Astrocyte of the spinal cord (primary cell): ENCODE measurements at places on chromosomes 6 and 20.

GRCh38 chr6:16503241-16503775 lies 258.0 kb downstream of the ATXN1 start:
- DNase-seq, result no peak

- no peak for DNase-seq
Measured at GRCh38 chr6:3571250-3571681, 114.4 kb upstream of the SLC22A23 start.

- DNase-seq, result no peak
Measured at GRCh38 chr6:25122001-25122400, 157.2 kb upstream of the CARMIL1 start.

DNA sequence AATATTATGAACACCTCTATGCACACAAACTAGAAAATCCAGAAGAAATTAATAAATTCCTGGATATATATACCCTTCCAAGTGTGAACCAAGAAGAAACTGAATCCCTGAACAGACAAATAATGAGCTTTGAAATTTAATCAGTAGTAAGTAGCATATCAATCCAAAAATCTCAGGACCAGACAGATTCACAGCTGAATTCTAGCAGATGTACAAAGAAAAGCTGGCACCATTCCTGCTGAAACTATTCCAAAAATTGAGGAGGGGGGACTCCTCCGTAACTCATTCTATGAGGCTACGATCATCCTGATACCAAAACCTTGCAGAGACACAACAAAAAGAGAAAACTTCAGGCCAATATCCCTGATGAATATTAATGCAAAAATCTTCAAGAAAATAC lies 67.0 kb upstream of the PDE7B start:
- DNase-seq, result no peak

DNA sequence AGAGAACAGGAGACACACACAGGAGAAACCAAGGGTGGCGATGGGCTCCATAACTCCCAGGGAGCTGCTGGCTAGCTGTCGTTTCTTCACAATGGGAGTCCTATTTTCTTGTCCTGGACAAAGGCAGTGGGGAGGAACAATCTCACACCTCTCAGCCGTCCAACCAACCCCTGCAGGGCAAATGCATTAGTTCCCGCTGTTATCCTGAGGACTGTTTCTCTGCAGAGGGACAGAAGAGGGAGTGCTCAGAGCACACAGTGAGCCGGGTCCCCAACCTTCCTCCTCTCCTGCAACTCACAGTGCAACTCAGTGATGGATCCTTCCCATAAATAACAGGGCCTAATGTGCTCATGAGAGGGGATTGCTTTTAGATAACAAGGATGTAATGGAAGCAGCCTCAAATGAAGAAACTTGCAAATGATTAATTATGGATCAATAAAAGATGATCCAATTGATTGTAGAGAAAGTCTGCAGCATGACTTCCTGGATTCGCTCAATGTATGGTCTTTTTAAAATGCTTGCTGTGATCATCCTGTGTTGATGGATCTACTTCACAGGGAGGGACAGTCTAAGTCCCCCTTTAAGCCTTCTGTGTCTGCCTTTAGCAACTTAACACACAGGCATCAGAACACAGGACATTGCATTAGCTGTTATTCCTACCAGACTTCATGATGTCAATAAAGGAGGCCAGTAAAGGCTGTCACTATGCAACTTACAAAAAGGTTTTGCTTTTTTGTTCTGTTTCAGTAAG lies 453.4 kb upstream of the AGPAT4 start:
- no peak for DNase-seq

DNA sequence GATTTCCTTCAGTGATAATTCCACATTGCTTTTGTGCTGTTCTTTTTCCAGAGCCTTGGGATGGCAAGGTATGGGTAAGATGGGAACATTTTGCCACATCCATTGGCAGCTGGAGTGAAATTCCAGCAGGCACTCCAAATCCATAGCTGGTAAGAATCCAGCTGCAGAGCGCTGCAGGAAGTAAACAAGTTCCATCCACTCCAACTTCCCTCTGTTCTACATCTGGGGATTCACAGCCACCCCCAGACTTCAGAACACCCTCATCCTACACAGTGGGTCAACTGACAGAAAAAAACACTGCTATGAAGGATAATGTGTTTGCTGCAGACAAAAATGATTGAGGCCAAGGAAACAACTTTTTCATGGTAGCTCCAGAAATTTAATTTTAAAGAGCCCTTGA lies 747.8 kb downstream of the MAFB start:
- DNase-seq, result no peak

- no peak for DNase-seq
Measured at GRCh38 chr6:128241216-128241615, 279.2 kb downstream of the PTPRK start.

GRCh38 chr6:127956956-127957355 lies 56.1 kb upstream of the THEMIS start:
- no peak for DNase-seq

GRCh38 chr6:5729813-5730517 lies 276.8 kb downstream of the NRN1 start:
- DNase-seq, result no peak

- DNase-seq, result no peak
Measured at GRCh38 chr20:23691675-23692074, 2.8 kb upstream of the CST4 start.

- no peak for DNase-seq
Measured at GRCh38 chr20:18729231-18729825, 84.3 kb upstream of the SCP2D1 start.

GRCh38 chr6:126337323-126337722 lies 2.6 kb upstream of the CENPW start:
- DNase-seq, result no peak

DNA sequence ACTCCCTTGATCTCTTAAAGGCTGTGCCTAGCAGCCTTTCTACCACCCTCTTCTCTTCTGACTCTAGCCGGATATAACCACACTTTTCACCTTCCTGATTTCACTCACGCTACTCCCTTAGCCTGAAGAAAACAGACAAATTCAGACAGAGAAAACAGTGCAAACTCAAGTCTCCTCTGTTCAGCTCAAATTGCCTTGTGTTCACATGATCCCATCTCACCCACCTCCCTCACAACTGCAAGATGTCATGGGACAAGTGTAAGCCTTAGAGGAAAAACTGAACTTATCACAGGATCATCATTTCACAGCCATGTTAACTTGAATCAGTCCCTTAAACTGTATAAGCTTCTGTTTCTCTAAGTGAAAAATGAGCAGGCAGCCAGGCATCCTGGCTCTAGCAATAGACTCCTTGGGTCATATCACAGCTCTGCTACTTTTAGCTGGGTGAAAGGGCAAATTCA lies 66.5 kb upstream of the TENT5A start:
- no peak for DNase-seq

- DNase-seq, result no peak
Measured at GRCh38 chr20:1377341-1377871, 15.4 kb downstream of the FKBP1A start.

- peak; percentile 9 for DNase-seq
Measured at GRCh38 chr6:91166271-91167046, 579.6 kb upstream of the MAP3K7 start.

GRCh38 chr6:16272201-16272600 lies 33.8 kb downstream of the GMPR start:
- no peak for DNase-seq

- peak; percentile 28 for DNase-seq
Measured at GRCh38 chr6:81075974-81076373, 676.5 kb downstream of the TENT5A start.

DNA sequence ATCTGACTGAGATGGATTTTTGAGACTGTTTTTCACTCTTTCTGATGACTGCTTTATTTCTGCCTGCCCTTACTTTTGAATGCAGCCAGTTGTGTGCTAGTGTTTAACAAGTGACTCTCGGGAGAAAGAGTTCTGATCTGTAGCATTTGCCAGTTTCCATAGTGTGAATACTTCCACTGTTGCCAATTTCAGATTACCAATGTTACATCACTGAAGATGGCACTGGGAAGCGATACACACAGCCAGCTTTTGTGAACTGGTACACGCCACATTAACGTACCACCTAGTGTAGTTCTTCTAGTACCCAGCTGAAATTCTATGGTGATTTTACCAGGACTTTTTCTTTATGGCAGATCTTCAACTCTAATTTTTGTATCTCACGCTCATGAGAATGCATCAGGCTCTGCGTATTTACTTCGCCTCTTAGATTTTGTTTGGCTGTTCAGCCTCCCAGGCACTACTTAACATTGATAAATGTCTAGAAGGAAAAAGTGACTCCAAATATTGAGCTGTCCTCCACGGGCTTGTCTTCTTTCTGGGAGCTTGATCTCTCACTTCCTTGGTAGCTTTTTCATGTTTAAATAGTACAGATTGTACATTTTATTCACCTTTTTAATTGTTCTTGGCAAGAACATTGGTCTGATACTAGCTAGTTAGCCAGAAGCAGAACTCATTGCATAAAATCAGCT lies 521.6 kb upstream of the SOX4 start:
- no peak for DNase-seq

DNA sequence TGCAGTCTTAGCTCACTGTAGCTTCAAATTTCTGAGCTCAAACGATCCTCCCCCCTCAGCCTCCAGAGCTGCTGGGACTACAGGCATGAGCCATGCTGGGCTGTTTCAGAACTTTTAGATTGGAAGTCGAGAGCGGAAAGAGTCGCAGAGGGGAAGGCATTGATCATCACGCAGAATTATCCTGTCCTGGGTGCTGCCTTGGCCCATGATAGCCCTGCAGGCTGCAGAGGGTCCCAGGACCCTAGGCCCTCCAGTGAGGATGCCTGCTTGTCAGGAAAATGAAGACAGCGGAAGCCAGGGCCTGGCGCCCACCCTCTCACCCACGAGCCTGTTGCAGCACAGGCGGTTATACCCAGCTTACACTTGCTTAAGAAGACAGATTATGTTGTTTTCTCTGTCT lies 9.1 kb downstream of the TMEM181 start:
- no peak for DNase-seq

- peak; percentile 33 for DNase-seq
Measured at GRCh38 chr6:90078513-90079289, 184.4 kb downstream of the GJA10 start.

DNA sequence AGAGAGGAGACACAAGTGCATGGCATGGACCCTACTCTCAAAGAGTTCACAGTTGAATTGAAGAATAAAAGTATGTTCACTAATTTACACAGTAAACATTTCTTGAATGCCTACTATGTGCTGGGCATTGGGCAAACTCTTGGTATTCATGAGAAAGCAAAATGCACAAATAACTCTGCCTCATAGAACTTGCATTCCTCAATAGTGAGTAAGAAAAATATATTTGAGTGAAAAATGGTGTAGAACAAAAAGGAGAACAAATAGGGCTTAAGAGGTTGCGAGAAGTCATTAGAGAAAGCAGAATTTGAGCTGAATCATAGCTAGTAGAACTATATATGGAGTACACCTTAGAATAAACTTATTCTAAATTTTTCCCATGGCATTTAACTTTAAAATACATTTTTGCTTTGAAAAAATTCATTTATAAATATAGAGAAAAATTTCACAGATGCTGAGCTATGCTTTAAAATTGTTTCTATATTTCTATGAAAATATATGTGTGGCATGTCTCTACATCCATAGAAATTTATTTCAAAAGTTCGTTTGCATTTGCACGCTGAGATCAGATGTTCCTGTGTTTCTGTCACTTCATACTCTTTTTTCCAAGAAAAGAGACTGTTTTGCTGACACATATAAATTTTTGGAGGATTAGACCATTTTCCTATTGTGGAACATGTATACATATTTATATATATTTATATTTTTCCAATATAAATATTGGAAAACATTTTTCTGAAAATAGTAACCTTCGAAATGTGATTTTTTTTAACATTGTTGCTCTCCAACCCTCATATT lies 236.1 kb downstream of the KCNQ5 start:
- DNase-seq, result peak; percentile 67

- no peak for DNase-seq
Measured at GRCh38 chr20:63893999-63894357, 948 bp upstream of the DNAJC5 start.

- no peak for DNase-seq
Measured at GRCh38 chr6:19059102-19059501, 672.0 kb downstream of the RNF144B start.

DNA sequence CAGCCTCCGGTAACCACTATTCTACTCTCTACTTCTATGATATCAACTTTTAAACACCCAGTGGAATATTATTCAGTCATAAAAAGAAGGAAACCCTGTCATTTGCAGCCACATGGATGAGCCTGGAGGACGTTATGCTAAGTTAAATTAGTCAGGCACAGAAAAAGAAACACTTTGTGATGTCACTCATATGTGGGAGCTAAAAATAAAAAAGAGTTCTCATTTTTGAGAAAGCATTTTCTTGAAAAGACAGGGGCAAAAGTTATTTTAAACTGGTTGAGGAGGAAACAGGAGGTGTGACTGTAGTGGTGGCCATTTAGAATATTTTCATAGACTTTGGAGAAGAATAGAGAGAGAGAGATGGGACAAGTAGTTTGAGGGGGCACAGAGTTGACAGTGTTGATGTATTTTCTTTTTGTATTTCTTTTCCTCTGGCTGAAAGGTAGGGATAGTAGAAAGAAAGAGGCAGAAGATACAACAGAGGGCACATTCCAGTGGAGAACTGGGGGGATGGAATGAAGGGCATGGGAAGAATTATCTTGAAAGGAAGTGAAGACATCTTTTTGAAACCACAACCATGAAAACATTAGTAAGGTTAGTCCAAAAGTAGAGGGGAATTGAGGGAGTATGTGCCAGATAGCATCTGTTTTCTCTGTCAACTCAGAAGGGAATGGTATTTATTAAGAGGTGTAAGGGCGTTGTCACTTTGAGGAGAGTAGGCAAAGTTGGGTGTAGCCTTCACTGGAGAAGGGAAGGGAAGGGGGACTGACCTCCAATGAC lies 181.3 kb upstream of the GMDS start:
- DNase-seq, result peak; percentile 60

- DNase-seq, result no peak
Measured at GRCh38 chr6:131040866-131041265, 22.2 kb downstream of the EPB41L2 start.

- no peak for DNase-seq
Measured at GRCh38 chr6:132512342-132512637, 626 bp downstream of the STX7 start.

DNA sequence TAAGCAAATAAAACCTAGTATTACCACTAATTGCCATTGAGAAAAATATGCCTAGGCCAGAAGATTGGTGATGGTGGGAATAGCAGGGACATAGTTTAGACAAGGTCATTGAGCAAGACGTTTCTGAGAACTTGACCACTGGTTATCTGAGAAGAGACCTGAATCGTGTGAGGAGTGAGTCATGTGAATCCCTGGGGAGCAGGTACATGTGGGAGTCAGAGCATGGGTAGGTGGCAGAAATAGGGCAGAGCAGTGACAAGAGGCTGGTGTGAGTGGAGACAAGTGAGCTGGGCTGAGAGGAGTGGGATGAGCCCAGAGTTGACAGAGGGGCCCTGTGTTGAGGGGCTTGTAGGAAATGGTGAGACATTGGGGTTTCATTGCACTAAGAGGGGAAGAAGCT lies 16.4 kb downstream of the MICA start:
- DNase-seq, result no peak

- no peak for DNase-seq
Measured at GRCh38 chr6:125859727-125860126, 69.0 kb downstream of the NCOA7 start.
